A172 (cell line): ENCODE measurements at places on chromosomes 11 and 22.

GRCh38 chr11:105156720-105157119 is 17.2 kb upstream of the CARD18 start:
- no peak for DNase-seq

DNA sequence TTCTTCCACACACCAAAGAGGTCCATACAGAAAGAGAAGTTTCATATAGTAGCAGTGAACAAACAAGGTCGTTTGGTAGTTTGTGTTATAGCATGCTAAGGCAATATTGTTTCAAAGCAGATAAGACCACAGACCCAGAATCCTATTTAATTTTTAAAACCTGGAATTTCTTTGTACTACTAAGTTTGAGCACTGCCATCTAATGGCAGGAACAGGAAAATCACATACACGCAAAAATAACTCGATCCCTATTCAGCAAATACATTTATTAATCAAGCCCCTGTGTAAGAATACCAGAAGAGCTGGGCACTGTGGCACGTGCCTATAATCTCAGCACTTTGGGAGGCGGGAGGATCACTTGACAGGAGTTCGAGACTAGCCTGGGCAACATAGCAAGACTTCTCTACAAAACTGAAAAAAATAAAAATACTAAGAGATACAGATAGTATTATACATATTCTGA is 2.9 kb upstream of the BTBD10 start:
- DNase-seq: peak; percentile 58

- peak; percentile 57 for DNase-seq
These were observed 4.2 kb downstream of the SPI1 start for GRCh38 chr11:47373876-47374719.

DNA sequence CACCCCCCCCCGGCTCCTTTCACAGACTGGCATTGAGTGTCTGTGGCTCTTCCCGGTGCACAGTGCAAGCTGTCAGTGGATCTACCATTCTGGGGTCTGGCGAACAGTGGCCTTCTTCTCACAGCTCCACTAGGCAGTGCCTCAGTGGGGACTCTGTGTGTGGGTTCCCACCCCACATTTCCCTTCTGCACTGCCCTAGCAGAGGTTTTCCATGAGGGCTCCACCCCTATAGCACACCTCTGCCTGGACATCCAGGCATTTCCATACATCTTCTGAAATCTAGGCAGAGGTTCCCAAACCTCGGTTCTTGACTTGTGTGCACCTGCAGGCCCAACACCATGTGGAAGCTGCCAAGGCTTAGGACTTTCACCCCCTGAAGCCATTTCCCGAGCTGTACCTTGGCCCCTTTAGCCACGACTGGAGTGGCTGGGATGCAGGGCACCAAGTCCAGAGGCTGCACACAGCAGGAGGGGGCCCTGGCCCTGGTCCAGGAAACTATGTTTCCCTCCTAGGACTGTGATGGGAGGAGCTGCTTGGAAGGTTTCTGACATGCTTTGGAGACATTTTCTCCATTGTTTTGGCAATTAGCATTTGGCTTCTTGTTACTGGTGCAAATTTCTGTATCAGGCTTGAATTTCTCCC is 26.0 kb downstream of the BCL2L13 start:
- no peak for DNase-seq

DNA sequence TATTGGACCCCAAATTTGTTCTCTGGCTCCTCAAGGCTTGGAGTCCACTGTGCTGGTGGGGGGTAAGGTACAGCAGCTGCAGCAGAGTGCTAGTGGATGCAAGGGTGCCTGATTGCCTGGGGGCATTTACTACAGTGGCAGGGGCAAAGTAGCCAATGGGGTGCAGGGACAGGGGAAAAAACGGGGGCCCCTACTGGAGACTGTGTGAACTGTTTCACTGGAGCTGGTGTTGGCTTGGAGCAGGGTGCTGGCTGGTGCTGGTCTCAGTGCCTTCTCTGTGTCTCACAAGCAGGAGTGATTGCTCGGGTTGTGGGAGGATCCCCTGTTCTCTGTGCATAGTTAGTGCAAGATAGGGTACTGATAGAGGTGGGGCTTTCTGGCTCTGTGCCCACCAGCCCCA is 935.9 kb downstream of the JRKL start:
- no peak for DNase-seq

- no peak for DNase-seq
These were observed 418 bp downstream of the ACO2 start for GRCh38 chr22:41469218-41469851.

DNA sequence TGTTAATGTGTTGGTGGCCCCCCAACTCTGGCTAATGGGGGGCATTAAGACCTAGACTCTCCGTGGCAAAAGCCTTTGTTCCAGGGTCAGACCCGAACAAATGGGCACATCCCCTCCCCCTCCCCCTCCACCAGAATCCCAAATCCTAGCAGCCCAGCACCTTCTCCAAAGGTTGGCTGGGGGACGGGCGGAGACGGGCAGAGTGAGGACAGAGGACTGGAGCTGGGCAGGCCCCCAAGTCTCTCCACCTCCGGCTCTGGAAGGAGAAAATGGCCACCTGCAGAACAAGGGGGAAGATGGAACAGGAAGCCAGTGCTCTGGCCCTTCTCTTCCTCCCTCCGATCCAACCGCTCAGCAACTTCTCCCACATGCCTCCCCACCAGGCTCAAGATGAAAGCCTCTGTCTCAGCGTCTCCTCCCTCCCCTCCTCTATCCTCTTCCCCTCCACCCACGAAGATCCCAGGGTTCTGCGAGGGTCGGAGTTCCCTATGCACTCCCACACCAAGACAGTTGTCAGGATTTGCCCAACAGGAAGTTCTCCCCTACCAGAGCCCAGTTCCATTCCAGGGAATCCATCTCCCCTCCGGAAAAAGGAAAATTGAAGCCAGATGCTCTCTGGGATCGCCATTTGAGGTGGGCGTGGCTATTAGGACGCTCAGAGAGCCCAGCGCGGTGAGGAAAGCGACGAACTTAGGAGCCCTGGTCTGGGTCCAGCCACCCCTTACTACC is 20.1 kb downstream of the ADA2 start:
- no peak for DNase-seq

DNA sequence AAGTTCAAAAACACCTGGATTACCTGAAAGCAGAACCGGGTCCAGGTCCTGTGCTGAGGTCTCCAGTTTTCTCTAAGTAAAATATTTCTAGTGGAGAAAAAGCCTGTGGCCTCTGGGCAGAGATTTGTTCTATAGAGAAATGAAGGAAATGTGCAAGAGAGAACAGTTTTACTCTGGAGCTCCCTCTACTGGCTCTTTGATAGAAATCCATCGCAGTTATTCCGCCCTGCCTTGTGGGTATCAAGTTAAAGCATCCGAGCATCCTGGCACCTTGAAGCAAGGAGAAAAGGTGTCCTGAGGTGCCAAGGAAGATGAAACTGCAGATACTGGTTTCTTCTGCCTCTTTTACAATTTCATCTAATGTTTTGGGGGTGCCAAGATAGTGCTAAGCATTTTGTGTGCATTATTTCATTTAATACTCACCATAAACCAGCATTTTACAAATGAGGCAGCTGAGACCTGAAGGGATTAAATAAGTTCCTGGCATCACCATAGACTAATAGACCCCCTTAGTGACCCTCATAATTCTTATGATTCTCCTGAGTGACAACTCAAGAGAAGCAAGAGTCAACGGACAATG is 113.1 kb upstream of the HSD17B12 start:
- peak; percentile 71 for DNase-seq

GRCh38 chr11:16078936-16079335 is 277.4 kb downstream of the SOX6 start:
- no peak for DNase-seq

DNA sequence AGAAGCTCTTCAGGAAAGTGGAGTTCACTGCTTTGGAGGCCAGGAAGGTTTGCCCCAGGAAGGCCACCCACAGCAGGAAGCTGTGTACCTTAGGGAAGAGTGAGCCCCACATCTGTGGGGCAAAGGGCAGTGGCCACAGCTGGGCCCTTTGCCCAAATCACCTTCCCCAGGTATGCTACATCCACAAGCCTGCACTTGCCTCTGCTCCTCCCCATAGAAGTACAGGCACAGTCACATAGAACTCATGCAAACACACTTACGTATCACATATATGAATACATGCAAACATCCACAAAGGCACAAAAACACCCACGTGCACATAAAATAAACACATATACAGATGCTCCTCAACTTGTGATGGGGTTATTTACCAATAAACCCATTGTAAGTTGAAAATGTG is 2.1 kb downstream of the TRIM29 start:
- no peak for DNase-seq

DNA sequence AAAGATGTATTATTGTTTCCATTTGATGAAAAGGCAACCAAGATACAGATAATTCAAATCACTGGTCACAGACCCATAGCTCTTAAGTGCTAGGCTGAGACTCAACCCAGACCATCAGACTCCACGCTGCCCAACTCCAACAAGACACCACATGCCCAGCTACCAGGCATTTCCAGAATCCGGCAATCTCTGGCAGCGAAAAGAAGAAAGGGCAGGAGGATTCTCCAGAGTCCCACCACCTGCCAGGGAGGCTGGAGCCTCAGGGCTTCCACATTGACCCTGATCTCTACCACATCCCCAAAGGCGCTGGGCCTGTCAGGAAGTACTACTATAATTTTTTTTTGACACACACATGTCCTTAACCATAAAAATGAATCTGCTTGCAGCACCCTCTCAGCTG is 61.4 kb upstream of the ARFGAP3 start:
- no peak for DNase-seq

GRCh38 chr11:646214-646613 is 9.1 kb downstream of the DRD4 start:
- no peak for DNase-seq
